Pancreas (tissue), 10 donors: ENCODE measurements at places on chromosomes 12 and 14. TPM values are rescaled to one million over a fixed set of nuclear protein-coding genes. Genes with fewer than 3 reads are reported as not detected.

RABGGTA gene
- 51.5 TPM for polyA plus RNA-seq

CD163 gene
- polyA plus RNA-seq: 8.5 TPM

SEC23A gene
- polyA plus RNA-seq: 8.4 TPM

ALDH6A1 gene
- 5.6 TPM for polyA plus RNA-seq

AMIGO2 gene
- 3.9 TPM for polyA plus RNA-seq

OR4K13 gene
- polyA plus RNA-seq: not detected

EFCAB11 gene
- polyA plus RNA-seq: 1.3 TPM

RFLNA gene
- 0.40 TPM for polyA plus RNA-seq

C12orf56 gene
- not detected for polyA plus RNA-seq

AICDA gene
- not detected for polyA plus RNA-seq

KLRG1 gene
- 1.1 TPM for polyA plus RNA-seq

BCL2L14 gene
- polyA plus RNA-seq: 2.2 TPM

LRTM2 gene
- polyA plus RNA-seq: not detected

GUCY2C gene
- 0.02 TPM for polyA plus RNA-seq

RIMBP2 gene
- polyA plus RNA-seq: 14.9 TPM

OSBPL8 gene
- 3.6 TPM for polyA plus RNA-seq

CLEC1B gene
- not detected for polyA plus RNA-seq

VWF gene
- polyA plus RNA-seq: 25.6 TPM

CCDC196 gene
- polyA plus RNA-seq: 1.2 TPM

CKB gene
- polyA plus RNA-seq: 140 TPM

RAPGEF3 gene
- 54.4 TPM for polyA plus RNA-seq

SPIC gene
- not detected for polyA plus RNA-seq

RFX4 gene
- 0.05 TPM for polyA plus RNA-seq

TMEM121 gene
- 1.2 TPM for polyA plus RNA-seq

BCL2L2 gene
- polyA plus RNA-seq: 28.8 TPM

APOLD1 gene
- polyA plus RNA-seq: 6.4 TPM

C12orf54 gene
- polyA plus RNA-seq: 0.77 TPM

PLEKHD1 gene
- 0.07 TPM for polyA plus RNA-seq

AKAP3 gene
- 0.87 TPM for polyA plus RNA-seq

MYBPC1 gene
- 0.08 TPM for polyA plus RNA-seq

OR6J1 gene
- polyA plus RNA-seq: 0.05 TPM

IL26 gene
- not detected for polyA plus RNA-seq

FAM234B gene
- 1.1 TPM for polyA plus RNA-seq

ZNF84 gene
- polyA plus RNA-seq: 12.4 TPM

EXOC5 gene
- 8.2 TPM for polyA plus RNA-seq

ACSM4 gene
- polyA plus RNA-seq: not detected

SCN8A gene
- polyA plus RNA-seq: 2.6 TPM

MIPOL1 gene
- polyA plus RNA-seq: 2.4 TPM

PLEKHA5 gene
- 14.7 TPM for polyA plus RNA-seq

CIROP gene
- polyA plus RNA-seq: not detected

SYCP3 gene
- polyA plus RNA-seq: 0.31 TPM

SERPINA5 gene
- 139 TPM for polyA plus RNA-seq

LHX5 gene
- not detected for polyA plus RNA-seq

IQSEC3 gene
- 1.9 TPM for polyA plus RNA-seq

LBHD2 gene
- not detected for polyA plus RNA-seq

SLC25A47 gene
- polyA plus RNA-seq: 0.07 TPM

ALX1 gene
- not detected for polyA plus RNA-seq

FOXN3 gene
- 8.8 TPM for polyA plus RNA-seq

DNAH10 gene
- polyA plus RNA-seq: 0.02 TPM

RD3L gene
- not detected for polyA plus RNA-seq

POTEG gene
- polyA plus RNA-seq: not detected

NTS gene
- polyA plus RNA-seq: 0.33 TPM

RAB2B gene
- 13.8 TPM for polyA plus RNA-seq

ABHD12B gene
- polyA plus RNA-seq: not detected
